ENCODE measurements at places on chromosomes 16 and 17.

DNA sequence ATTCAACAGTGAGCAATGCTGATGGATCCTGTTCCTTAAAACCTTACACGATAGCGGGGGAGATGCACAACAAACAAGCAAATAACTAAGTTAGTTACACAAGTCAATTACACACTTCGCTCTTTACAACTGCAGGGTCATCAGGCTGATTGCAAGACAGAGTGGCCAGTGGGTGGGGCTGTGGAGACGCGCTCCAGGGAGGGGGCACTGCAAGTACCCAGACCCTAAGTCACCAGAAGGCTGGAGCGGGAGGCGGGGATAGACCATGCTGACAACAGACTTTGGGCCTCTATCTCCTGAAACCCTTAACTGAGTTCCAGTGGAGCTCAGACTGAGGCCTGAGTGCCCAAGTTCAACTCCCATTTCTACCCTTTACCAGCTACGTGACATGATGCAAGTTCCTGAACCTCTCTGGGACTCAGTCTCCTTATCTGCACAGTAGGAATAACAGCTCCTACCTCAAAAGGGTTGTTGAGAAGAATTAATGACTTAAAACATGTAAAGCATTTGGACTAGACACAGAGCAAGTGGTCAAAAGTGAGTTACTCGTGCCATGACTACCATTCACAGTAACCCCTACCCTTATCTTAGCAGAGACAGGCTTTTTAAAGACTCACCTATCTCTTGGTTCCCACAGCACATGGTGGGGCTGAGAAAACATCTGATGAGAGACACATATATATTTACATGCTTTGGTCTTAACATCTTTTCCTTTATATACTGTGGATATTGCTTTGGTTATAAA is 10.4 kb downstream of the CPPED1 start:
- no peak for DNase-seq

GRCh38 chr16:27752241-27752640 is 202.3 kb downstream of the KATNIP start:
- DNase-seq = no peak

DNA sequence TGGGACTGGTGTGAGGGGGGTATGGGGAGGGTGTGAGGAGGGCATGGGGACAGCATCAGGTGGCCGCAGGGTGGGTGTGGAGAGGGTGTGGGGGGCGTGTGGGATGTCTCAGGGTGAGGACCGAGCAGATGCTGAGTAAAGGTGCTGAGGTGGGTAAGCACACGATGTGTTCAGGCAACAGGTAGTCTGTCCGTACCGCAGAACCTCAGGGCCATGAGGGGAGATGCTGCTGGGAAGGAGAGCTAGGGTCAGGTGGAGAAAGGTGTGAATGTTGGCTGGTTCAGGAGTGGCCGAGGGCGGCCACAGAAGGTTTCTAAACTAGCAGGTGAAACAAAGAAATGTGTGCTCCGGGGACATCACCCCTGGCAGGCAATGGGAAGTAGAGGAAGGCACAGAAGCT is 80.0 kb upstream of the CDH5 start:
- no peak for DNase-seq

DNA sequence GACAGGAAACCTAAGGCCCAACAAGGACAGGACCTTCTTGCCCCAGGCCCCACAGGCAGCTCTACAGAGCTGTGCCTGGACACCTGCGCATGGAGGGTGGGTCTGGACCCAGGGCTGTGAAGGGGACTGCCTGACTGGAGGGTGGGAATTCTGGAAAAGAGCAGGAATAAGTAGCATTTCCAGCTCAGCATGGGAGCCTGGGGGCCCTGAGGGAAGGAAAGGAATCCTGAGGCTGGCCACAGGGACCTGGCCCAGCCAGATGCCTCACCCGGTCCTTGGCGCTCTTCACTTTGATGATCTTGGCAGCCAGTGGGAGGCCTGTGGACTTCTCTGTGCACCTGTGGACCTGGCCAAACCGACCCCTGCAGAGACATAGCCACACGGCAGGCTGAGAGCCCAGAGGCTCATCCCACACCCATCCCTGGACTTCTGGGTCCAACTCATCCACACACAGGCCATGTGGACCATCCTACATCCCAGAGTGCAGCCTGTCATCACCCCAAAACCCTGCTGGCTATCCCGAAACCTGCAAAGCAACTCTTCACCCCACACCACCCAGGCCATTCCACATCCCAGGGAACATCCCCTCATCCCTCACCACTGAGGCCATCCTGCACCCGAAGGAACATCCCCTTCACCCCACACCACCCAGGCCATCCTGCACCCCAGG is 18.7 kb downstream of the MYLK3 start:
- no peak for DNase-seq

GRCh38 chr17:74430706-74431567 is 951 bp upstream of the GPRC5C start:
- DNase-seq = no peak

DNA sequence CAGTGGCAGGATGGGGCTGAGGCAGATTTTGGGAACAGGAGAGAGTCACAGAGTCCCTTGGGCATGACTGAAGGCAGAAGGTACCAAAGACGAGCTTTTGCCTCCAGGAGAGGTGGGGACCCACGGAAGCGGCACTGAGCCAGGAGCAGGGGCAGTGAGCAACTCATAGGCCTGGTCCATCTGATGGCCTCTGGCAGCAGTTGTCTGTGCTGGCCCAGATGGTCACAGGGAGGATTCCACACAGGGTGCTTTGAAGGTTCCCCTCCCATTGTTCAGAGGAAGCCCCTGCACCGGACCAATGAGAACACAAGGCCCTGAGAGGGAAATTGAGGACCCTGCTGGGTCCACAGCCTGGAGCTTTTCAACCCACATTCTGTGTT is 360.3 kb upstream of the TNRC6C start:
- DNase-seq = no peak

DNA sequence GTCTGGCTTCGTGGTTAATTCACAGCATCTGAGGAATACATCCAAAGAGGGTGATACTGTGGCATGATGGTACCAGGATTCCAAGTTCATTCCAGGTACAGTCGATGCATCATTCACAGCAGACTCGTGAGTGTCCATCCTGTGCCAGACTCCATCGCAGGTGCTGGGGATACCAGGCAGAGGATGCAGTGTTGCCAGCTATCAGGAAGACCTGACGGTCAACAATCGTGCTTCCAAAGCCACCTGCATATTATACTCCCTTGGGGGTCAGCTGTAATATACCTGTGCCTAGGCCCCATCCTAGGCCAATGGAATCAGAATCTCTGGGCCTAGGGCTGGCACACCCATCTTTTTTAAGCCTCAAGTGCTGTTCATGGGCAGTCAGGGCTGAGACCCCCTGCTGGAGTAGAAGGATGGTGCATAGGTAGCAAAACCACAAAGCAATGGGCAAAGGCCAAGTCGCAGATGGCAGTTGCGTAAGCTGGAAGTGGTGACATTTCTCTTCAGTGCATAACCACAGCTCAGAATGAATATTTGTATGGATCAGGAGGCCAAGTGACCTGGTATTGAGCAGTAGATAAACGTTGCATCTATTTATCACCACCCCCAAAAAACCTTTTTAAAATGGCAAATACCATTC is 42.9 kb upstream of the C16orf78 start:
- DNase-seq = no peak

GRCh38 chr17:64781014-64781756 is 119.1 kb upstream of the SMURF2 start:
- DNase-seq = peak; percentile 37

GRCh38 chr16:30985401-30986128 is 558 bp downstream of the HSD3B7 start:
- DNase-seq = no peak

- no peak for DNase-seq
Observed at GRCh38 chr17:6393351-6393952, 41.5 kb downstream of the AIPL1 start.

GRCh38 chr16:22186517-22186916 is 19.6 kb upstream of the EEF2K start:
- DNase-seq = no peak

DNA sequence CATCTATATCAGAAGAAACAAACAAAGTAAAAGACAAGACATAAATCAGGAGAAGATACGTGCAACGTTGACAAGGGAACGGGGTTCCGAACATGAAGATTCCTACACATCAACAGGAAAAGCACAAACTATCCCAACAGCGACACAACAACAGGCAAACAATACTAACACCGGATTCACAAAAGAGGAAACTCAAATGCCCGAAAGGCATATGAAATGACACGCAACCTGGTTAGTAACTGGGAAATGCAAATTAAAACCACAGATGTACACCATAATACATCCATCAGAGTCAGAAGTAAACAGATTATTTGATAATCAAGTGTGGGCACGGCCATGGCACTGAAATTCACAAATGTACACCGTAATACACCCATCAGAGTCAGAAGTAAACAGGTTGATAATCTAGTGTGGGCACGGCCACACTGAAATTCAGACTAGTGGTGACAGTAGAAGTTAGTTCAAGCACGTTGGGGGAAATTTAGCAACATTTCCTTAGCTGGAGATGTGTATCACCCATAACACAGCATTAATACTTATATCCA is 171.9 kb upstream of the RPH3AL start:
- no peak for DNase-seq

GRCh38 chr16:71254832-71255525 is 24.5 kb upstream of the HYDIN start:
- no peak for DNase-seq

GRCh38 chr16:58638148-58639036 is 8.8 kb upstream of the CNOT1 start:
- no peak for DNase-seq

DNA sequence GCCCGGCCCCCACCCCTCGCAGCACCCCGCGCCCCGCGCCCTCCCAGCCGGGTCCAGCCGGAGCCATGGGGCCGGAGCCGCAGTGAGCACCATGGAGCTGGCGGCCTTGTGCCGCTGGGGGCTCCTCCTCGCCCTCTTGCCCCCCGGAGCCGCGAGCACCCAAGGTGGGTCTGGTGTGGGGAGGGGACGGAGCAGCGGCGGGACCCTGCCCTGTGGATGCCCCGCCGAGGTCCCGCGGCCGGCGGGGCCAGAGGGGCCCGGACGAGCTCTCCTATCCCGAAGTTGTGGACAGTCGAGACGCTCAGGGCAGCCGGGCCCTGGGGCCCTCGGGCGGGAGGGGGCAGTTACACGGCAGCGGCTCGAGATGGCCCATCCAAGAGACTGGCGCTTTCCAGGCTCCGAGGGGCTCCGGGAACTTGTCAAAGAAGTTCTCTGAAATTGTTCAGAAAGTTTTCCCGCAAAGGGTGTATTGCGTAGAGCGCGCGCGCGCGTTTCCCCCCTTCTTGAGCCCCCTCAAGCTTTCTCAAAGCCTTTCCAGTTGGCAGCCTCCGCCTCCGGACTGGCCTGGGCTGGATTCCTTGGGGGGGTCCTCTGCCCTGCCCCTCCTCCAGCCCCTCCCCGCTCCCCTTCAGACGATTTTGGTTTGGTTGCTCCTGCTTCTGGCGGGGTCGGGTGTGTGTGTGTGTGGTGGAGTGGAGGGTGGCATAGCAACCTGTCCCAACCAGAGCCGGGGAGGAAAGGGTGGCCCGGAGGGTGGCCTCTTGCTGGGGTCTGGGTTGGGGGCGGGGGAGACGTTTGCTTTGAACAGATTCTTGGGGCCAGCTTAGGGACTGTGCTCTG is 504 bp downstream of the ERBB2 start:
- no peak for DNase-seq

GRCh38 chr17:63974594-63975192 is 2.0 kb upstream of the SCN4A start:
- no peak for DNase-seq

DNA sequence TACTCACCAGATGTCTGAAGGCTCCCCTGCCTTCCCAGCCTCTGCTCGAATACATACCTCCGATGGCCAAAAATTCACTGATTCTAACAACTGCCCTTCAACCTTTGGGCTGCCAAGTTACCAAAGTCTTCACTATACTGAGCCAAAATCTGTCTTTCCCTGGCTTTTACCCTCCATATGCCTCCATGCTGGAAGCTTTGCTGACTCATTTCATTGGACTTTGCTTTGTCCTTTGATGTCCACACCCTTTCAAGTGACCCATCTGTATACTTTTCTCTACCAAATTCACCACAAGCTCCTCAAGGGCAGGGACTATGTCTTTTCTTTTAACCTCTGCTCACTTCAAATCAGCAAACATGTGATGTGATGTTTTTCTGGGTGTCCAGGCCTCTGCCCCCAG is 21.0 kb upstream of the MTMR4 start:
- no peak for DNase-seq

DNA sequence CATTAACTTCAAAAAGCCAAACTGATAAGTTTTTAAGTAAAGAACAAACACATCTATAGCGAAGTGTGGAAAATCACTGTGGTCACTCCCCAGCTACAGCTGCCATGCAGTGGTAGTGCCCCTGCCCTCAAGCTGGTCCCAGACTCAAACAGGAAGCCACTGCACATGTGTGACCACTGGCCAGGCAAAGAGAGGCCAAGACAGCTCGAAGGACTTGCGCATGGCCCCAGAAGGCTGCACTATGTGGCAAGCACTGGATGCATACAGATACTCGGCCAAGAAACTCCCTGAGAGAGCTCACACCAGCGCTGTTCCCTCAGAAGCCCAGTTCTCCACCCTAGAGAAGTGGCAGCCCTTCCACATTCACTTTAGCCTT is 82.4 kb downstream of the ANKRD11 start:
- DNase-seq = no peak

DNA sequence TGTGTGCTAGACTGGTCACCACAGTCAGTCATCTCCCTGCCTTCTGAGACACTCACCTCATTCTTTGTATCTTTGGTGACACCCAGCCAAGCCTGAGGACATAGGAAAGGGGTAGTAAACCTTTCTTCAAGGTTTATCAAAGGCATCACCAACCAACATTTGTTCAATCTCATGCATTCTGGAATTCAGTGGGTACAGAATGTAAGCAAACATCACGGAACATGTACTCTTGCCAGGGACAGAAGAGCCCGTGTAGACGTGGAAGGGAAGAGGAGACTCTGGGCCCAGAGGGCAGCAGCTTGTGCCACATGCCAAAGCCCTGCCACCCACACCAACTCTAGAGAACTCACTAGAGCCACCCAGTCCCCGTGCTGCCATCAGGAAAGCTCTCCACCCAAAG is 4.4 kb downstream of the CACNG4 start:
- no peak for DNase-seq

- no peak for DNase-seq
Observed at GRCh38 chr17:57436565-57436964, 180.2 kb downstream of the MSI2 start.

GRCh38 chr17:78868391-78868790 is 27.8 kb upstream of the USP36 start:
- DNase-seq = no peak

DNA sequence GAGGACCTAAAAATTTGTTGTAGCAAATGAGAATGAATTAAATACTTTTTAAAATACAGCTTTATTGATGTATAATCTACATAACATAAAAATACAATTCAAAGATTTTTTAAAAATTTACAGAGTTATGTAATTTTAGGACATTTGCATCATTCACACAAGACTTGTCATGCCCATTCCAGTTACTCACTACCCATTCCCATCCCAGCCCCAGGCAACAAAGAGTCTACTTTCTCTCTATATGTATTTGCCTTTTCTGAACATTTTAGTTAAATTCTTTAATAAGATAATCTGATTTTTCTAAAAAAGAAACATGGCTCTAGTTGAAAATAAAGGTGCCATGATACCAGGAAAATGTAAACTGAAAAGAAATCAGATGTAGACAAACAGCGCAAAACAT is 354.2 kb downstream of the PMP22 start:
- no peak for DNase-seq

GRCh38 chr17:16135461-16135860 is 79.9 kb downstream of the NCOR1 start:
- DNase-seq = no peak

- peak; percentile 80 for DNase-seq
Observed at GRCh38 chr17:44219108-44219615, 313 bp downstream of the UBTF start.
